ENCODE measurements at places on chromosomes 1 and 21. TPM values are rescaled to one million over a fixed set of nuclear protein-coding genes. Genes with fewer than 3 reads are reported as not detected.
A peak's percentile ranks its signal among the peaks of the same experiment; 100 is the strongest.

MORC3 gene
- 27.6 TPM for polyA plus RNA-seq

- H3K27me3 ChIP-seq, result peaks cover 45% of the 10 kb centered on the region
- no peaks in the 10 kb centered on the region for H3K36me3 ChIP-seq
- H3K27ac ChIP-seq, result no peak overlapping the region
- no peaks in the 10 kb centered on the region for H3K4me1 ChIP-seq
Observed at GRCh38 chr21:45019076-45019886, 55.1 kb upstream of the ADARB1 start.

GRCh38 chr1:33327587-33328325 is 6.9 kb upstream of the A3GALT2 start:
- peak overlapping the region; percentile 60 for H3K27ac ChIP-seq
- peaks cover 50% of the 10 kb centered on the region for H3K4me1 ChIP-seq
- peak; percentile 48 for DNase-seq
- peaks cover 84% of the 10 kb centered on the region for H3K36me3 ChIP-seq
- peak overlapping the region; percentile 12 for H3K4me3 ChIP-seq
- H3K27me3 ChIP-seq, result no peaks in the 10 kb centered on the region

GRCh38 chr21:18070392-18070791 is 174.2 kb upstream of the CHODL start:
- H3K27me3 ChIP-seq, result no peaks in the 10 kb centered on the region
- H3K4me1 ChIP-seq, result no peaks in the 10 kb centered on the region
- H3K4me3 ChIP-seq, result no peak overlapping the region
- no peaks in the 10 kb centered on the region for H3K36me3 ChIP-seq

Data from CD14-positive monocyte (primary cell).